Stimulated activated CD4-positive, alpha-beta T cell treated with anti-CD3 and anti-CD28 coated beads, Interleukin-1b, Interleukin-23, amount 100 ng/mL, for 1 hour (primary cell): ENCODE measurements at places on chromosomes 2 and 18.

DNA sequence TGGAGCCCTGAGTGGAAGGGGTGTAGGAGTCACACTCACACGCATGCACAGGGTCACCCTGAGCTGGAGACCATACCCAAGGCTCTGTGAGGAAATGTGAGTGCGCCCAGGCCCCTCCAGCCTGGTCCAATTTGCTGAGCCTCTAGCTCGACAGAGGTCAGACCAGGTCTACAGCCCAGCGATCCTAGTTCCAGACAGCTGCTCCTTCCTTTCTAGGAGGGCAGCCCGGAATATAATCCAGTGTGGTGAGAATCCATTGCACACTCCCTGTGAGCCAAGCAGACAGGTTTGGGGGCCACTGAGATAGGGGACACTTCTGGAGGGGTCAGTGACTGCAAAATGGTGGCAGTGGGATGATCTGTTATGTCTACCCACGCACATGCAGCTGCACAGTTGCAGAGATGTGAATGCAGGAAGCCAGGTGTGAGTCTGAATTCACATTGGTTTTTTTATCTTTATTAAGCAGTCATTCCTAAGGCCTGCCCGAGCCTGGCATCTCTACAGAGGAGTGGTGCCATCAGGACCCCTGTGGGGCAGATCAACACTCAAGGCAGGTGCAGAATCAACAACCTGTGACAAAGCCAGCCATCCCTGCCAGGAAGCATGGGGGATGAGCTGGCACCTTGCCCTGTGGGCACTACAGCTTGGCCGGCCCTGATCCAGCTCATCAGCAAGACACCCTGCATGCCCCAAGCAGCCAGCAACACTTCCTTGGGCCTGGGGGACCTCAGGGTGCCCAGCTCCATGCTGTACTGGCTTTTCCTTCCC, at the start of gene GPR148:
GPR148 (plus strand) TSS at position 522 of the 768 bp plus-strand sequence; CDS start at position 604, 82 bp downstream.
- DNase-seq, result no peak

DNA sequence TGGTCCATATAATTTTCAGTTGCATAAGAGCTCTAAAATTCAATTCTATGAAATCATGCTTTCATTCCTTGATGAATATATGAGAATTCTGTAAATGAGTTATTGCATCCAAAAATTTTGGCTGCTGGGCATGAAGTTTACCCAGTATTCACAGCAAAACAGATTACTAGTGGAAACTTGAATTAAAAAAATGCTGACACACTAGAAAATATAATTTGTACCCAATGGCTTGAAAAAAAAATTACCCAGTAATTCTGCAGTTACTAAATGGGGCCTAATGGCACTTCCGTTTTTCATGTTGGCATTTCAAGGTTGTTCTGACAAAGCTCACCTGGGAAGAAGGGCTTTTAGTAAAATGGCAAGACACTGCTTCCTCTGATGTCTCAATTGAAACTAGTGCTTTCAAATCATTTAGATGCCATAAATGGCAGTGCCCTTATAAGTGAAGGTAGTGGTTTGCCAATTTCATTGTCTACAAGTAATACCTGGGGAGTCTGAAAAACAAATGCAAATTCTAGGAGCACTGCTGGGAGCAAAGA, 343.6 kb downstream of the TDRD15 start:
- no peak for DNase-seq

DNA sequence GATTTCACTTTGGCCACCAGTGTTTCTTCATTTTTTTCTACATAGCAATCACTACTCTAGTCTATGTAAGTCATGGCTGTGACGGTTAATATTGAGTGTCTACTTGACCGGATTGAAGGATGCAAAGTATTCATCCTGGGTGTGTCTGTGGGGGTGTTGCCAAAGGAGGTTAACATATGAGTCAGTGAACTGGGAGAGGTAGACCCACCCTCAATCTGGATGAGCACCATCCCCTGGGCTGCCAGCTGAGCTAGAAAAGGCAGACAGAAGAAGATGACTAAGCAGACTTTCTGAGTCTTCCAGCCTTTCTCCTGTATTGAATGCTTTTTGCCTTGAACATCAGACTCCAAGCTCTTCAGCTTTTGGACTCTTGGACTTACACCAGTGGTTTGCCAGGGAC, 265.0 kb upstream of the SLC8A1 start:
- no peak for DNase-seq

DNA sequence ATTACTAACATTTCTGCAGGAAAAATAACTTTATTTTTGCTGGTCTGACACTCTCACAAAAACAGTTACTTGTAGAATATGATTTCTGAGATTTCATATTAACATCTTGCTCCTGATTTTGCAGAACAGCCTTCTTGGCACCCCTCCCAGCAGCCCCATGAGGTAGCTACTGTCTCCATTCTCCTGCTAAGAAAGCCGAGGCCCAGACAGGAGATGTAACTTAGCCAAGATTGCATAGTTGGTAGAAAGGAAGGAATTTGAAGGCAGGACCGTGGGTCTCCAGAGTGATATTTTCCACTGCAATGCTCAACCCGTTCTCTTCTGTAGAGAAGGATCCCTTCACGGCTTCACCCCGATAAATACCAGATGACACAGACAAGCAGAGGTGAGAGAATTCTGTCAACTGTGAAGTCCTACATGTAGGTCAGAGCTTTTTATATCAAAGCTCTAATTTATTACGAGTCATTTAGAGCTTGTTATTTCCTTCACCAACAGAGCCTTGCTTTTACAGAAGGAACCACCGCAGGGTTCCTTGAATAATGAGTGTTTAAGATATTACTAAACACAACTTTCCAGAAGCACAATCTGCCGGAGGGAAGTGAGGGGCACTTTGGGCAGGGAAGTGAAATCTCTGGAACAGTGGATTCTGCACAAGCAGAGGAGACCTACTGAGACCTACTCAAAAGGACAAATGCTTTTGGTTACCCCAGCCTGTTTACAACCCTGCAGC, 48.0 kb upstream of the MYCN start:
- no peak for DNase-seq

DNA sequence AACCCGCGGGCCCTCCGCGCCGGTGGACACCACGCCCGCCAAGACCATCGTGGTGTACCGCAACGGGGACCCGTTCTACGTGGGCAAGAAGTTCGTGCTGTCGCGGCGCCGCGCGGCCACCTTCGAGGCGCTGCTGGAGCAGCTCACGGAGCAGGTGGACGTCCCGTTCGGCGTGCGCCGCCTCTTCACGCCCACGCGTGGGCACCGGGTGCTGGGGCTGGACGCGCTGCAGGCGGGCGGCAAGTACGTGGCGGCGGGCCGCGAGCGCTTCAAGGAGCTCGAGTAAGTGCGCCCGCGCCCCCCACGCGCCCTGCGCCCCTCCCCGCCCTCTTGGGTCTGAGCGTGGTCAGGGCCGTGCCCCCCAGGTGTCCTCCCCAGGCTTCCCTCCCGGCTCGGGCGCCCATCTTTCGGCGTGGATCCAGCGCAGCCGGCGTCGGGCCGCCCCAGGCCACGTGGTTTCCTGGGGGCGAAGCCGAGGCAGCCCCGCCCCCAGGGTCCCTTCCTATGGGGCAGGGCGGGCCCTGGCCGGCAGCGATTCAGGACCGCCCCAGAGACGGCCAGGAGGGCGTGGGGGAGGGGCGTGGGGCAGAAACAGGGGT, 481 bp downstream of the DCDC2C start:
- no peak for DNase-seq
